T-cell (primary cell): ENCODE measurements at places on chromosomes 11 and 22. TPM values are rescaled to one million over a fixed set of nuclear protein-coding genes. Genes with fewer than 3 reads are reported as not detected.

- no peak for DNase-seq
Measured at GRCh38 chr22:35192129-35192918, 65.0 kb upstream of the HMGXB4 start.

DNA sequence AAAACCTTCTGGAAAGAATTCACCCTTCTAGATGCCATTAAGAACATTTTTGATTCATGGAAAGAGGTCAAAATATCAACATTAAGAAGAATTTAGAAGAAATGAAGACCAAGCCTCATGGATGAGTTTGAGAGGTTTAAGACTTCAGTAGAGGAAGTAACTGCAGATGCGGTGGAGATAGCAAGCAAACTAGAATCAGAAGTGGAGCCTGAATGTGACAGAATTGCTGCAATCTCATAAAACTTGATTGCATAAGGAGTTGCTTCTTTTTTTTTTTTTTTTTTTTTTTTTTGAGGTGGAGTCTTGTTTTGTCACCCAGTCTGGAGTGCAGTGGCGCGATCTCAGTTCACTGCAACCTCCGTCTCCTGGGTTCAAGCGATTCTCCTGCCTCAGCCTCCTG lies 51.6 kb downstream of the MS4A13 start:
- DNase-seq, result no peak

DNA sequence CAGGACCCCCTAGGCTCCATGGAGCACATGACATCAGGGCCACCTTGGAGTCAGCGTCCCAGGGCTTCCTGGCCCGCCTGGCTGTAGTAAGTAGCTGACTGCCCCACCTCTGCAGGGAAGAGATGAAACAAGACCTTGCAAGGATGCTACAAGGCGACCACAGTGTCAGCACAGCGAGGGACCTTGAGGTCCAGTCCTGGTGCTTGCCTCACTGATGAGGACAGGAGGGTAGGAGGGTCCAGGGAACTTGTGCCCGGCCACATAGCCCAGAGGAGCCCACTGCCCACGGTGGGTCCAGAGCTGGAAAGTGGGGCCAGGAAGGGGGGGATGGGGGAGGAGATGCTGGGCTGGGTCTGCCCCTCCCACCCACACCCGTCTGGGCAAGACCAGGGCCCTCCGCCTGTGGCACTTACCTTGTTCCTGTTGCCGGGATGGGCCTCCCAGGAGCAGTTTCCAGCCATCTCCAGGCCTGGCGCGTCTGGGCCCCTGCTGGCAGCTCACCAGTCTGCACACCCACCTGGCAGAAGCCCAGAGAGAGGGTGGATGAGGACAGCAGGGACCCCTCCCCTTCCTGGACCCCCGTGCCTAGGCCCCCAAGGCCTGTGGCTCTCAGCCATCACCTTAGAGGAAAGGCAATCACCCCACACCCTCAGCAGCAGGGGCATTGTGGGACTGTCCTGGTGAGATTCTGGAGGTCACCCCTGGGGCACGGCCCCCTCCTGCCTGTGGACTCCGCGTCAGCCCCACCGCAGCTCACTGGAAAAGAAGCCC lies 3.4 kb downstream of the MRGPRF start:
- DNase-seq, result no peak

GRCh38 chr11:2713661-2714462 lies 14.1 kb upstream of the KCNQ1OT1 start:
- DNase-seq, result no peak

DNA sequence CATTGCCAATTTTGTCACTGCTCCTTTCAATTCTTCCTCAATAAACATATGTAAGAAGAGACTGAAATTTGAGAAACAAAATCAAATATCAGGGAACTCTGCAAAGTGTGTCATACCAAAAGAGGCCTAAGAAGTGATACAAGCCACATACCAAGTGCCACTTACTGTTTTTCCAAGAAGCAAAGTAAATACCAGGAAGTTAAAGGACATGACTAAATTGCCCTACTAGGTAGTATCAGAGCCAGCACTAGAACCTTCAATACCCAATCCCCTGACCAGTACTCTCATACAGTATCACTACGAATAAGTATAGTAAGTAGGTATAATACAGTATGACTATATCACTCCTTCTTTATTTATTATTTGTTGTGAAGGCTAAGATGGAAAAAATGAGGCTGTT lies 13.6 kb downstream of the MAML2 start:
- DNase-seq, result no peak

- DNase-seq, result no peak
Measured at GRCh38 chr11:44886790-44887140, 63.9 kb downstream of the TP53I11 start.

GRCh38 chr11:108824545-108824944 lies 159.7 kb downstream of the DDX10 start:
- no peak for DNase-seq

DNA sequence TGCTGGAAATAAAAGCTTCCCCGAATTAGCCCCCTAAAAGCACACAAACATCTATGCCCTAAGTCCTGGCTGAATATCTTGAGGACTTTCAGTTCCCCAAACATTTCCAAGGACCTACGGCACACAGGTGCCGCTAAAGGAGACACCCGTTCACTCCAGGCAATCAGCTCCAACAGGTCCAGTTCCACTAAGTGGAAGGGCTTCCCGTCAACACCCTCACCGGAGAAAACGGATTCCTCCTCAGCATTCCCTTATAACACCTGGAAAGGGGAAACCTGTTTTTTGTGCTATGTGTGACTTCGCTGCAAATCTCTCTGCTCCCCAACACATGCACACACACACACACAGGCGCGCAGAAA lies 3.9 kb downstream of the TENM4 start:
- DNase-seq, result no peak

DNA sequence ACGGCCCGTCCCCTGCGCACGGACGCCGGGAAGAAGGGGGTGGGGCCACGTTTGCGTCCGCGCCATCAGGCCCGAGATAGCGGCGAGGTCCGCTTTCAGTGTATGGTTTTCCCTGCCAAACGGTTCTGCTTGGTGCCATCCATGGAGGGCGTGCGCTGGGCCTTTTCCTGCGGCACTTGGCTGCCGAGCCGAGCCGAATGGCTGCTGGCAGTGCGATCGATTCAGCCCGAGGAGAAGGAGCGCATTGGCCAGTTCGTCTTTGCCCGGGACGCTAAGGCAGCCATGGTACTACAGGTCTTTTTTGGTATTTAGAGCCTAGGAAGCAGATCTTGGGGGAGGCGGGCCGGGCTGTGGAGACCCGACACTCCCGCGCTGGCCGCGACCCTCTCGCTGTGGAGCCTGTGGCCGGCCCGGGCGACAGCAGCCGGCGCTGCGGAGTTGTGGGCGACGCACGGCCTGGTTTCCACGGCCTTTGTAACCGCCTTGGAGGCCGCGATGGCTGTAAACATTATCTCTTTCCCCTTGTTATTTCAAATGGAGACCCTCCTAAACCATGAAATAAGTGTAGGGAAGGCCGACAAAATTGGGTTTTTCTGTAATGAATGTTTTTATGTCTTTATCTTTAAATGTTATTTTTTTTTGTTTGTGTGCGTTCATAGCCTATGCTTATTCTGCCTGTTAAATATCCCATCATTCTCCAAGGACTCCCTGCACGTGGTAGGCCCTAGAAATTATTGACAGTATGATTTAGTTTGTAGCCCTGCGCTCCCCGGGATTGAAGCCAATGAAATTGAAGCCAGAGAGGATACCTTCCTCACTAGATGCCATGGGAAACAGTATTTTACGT lies at the start of gene AASDHPPT:
Gene AASDHPPT, plus strand, starts transcription at position 54 of the 847 bp plus-strand sequence. Its CDS starts 49 bp downstream, at position 103.
- no peak for DNase-seq

- no peak for DNase-seq
Measured at GRCh38 chr11:69497221-69497787, 15.8 kb downstream of the LINC01488 start.

- DNase-seq, result no peak
Measured at GRCh38 chr11:108207683-108208060, 14.8 kb downstream of the NPAT start.

DNA sequence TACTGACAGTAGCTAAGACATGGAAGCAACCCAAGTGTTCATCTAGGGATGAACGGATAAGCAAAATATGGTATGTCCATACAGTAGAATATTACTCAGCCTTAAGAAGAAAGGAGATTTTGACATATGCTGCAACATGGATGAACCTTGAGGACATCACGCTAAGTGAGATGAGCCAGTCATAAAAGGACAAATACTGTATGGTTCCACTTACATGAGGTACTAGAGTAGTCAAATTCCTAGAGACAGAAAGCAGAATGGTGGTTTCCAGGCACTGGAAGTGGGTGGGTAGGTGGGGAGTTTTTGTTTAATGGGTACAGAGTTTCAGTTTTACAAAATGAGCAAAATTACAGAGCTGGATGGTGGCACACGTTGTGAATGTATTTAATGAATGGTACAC lies 18.1 kb downstream of the CHST1 start:
- no peak for DNase-seq

DNA sequence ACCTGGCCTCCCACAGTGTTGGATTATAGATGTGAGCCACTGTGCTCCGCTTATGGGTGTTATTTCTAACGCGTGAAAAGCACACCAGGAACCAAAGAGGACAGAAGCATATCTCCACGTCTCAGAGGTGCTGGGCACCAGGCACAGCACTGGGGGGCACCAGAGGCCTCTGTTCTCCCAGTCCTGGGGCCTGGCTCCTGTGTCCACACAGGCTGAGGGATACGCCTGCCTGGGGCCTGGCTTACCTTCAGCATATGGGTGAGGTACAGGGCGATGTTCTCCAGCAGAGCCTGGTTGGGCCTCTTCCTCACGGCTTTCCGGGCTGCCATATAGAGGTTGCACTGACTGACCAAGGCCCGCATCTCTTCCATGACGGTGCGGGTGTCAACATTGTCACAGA lies 24.7 kb upstream of the NAP1L4 start:
- no peak for DNase-seq

GRCh38 chr11:93819966-93820695 lies 30.3 kb downstream of the VSTM5 start:
- DNase-seq, result no peak

TTC28 gene
- 7.8 TPM for total RNA-seq

LDHAL6A gene
- total RNA-seq, result 0.46 TPM

BACE1 gene
- 1.3 TPM for total RNA-seq

CECR2 gene
- 0.41 TPM for total RNA-seq

MS4A12 gene
- not detected for total RNA-seq

MS4A7 gene
- 1.0 TPM for total RNA-seq
